ENCODE measurements at places on chromosomes 3 and 15.

DNA sequence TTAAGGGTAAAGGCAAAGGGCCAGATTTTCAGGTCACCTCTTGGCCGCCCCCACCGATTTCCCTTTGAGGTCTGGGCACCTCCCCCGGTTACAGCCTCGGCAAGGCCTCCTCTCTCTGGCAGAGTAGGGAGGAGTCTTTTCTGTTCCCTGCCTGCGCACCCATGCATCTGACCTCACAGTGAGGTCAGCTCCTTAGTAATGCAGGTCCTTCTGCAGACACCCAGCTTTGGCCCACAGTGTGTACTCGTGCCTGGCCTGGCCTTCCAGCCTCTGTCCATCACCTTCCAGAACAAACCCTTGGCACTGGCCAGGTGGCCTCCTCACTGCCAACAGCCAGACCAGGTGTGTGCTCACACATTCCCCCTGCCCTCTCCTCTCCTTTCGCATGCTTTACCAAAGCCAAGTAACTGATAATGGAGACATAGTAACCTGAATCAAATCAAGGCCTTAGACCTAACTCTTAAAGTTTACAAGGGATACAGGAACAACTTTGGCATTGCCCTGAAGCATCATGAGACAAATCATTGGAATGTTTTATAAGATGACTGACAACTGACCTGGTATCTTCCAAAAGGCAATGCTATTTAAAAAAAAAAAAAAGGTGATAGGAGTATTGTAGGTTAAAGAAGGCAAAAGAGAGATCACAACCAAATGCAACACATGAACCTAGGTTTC, 61.3 kb downstream of the CORO2B start:
- DNase-seq = no peak

GRCh38 chr15:33194237-33194636, 277 bp downstream of the FMN1 start:
- DNase-seq = no peak

- DNase-seq = no peak
Observed at GRCh38 chr15:25810631-25811091, 52.5 kb downstream of the ATP10A start.

GRCh38 chr3:59938828-59939227, 889.0 kb upstream of the CFAP20DC start:
- DNase-seq = no peak

GRCh38 chr3:188053710-188054380, 100.1 kb upstream of the LPP start:
- DNase-seq = no peak

DNA sequence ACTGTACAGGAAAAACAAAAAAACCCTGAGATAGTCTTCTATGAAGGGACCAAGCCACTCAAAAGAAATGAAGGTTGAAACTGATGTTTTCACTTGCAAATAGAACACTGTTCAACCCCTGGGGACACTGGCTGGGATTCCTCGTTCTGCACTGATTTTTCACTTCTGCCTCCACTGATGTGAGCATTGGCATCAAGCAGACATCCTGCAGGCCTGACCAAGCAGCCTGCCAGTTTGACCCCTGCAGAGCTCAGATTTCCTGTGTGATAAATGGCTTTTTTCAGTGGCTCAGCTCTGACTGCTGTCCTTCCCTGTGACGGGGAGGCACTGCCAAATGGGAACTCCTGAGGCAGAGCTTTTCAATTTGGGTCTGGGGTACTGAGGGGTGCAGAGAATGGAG, 50.0 kb downstream of the RASGRP1 start:
- no peak for DNase-seq

GRCh38 chr3:42159706-42160472, 68.7 kb downstream of the TRAK1 start:
- no peak for DNase-seq

DNA sequence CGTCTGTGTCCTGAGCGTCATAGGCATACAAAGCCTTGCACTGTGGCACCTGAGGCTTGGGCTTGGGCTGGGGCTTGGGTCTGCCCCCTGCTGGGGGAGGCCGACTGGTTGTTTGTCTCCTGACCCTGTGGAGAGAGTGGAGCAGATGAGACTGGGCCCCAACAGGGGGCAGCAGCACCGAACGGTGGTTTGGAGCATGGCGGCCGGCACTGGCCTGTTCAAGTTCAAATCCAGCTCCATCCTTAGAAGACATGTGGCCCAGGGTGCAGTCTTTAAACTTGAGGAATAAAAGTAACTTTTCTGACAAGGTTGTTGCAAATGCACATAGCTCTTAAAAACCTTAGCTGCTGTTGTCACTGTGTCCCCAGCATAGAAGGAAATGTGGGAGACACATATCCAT, 33.3 kb downstream of the CCNB2 start:
- no peak for DNase-seq

DNA sequence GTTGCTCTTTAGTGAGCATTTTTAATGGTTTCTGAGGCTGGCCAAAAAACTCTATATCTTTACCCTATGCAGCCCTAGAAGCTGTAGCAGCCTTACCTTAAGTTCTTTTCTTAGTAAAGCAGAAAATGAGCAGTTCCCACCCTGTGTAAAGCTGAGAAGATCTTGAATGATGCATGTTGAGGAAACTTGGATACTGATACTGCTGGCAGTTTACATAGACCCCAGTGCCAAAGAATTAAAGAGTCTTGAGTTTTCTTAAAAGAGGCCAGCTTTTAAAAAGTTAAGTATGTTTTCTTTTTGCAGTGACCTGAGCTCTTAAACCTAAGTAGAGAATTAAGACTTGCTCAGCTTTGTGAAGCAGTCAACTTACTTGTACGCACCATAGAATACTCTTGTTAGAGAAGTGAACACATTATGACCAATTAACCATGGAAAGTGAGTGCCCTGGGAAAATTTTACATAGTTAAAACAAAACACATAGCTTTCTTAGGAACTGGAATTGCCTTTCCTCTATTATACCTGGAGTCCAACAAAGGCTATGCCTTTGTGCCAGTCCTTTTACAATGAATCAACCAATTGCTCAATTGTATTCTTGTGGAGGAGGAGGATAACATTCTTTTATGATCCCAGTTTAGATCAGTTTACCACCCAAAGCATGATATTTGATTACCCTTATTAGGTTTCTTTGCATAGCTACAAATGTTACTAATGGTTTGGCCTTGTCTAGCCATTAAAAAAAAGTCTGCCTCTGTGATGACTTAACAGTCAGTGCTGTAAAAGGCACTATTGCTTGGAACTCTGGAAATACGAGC, 28.4 kb downstream of the PLS1 start:
- no peak for DNase-seq

GRCh38 chr3:163951397-163951987, 1126.8 kb downstream of the SI start:
- DNase-seq = no peak

DNA sequence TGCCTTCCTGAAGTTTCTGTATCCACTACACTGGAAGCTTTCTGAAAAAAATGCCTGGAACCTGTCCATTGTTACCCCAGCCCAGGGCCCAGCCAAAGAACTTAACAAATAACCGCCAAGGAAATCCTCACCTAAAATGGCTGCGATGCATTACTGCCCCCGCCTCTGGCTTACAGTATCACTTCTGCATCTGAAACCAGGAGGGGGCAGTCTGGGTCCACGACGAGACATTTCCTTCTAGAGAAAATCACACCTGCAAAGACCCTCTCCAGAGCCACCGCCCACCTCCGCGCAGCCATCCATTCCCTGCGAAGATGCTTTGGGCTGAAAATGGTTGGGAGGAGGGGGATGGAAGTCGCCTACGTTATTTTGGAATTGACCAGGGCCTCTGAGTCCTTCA, 22.4 kb upstream of the CELF6 start:
- DNase-seq = no peak

DNA sequence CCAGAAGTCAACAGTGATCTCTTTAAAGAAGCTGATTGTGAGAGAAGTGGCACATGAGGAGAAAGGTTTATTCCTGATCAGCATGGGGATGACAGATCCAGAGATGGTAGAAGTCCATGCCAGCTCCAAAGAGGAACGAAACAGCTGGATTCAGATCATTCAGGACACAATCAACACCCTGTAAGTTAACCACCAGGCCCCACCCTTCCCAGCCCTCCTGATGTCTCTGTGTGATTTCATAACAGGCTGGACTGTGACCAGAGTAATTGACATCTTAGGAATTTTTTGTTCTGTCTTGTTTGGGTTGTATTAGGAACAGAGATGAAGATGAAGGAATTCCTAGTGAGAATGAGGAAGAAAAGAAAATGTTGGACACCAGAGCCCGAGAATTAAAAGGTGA, 67.7 kb downstream of the KLHL25 start:
- DNase-seq = no peak

DNA sequence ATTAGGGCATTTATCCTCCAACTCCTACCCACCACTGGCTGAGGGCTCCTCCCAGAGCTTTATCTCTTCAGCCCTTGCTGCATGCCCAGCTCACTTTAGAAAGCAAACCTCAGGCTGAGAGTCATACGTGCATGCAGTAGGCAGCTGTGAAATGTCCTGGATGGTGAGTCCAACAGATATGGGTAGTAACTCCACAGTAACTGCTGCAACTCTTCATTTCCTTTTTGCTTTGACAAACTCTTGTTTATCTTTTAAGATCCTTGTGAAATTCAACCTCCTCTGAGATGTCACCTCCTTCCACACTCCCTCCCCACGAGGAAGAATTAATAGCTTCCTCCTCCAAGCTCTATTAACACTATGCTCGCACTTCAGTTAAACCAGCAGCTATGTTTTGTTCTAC, 35.9 kb upstream of the CTNNB1 start:
- DNase-seq = no peak

DNA sequence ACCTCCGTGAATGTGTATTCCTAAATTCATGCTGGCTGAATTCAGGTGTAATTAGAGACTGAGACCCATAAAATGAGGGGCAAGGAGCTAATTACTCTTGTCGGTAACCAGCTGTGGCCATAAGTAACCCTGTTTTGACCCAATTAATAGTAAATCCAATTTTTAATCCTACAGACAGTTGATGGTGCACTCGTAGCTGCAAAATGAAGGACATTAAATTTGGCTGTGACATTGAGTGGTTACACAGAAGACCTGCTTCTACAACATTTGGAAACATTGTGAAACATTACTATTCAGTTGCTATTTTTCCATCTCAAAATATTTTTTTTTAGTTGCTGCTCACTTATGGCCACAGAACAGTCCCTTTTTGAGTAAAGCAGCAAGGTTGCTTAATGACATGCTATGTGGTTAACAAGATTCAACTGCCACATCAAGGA, 33.0 kb downstream of the MBNL1 start:
- DNase-seq = peak; percentile 35

- DNase-seq = no peak
Observed at GRCh38 chr3:171013822-171014748, 12.4 kb downstream of the SLC2A2 start.

DNA sequence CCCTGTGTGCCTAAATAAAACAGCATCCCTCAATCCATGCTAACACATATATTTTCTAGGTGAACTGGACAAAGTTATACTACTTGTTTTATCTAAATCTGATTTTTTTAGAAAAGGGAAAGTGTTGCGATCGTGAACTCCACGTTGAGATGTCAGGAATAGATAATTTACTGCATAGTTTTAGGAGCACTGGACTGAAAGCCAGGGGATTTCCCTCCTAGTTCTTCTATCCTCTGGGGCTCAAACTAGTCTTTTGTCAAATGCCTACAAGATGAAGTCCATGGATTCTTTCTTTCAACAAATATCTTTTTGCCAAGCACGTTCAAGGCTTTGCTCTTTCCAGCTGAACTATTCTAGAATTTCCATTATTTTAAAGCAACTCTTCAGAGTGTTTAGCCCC, 617 bp upstream of the HPS3 start:
- DNase-seq = no peak

DNA sequence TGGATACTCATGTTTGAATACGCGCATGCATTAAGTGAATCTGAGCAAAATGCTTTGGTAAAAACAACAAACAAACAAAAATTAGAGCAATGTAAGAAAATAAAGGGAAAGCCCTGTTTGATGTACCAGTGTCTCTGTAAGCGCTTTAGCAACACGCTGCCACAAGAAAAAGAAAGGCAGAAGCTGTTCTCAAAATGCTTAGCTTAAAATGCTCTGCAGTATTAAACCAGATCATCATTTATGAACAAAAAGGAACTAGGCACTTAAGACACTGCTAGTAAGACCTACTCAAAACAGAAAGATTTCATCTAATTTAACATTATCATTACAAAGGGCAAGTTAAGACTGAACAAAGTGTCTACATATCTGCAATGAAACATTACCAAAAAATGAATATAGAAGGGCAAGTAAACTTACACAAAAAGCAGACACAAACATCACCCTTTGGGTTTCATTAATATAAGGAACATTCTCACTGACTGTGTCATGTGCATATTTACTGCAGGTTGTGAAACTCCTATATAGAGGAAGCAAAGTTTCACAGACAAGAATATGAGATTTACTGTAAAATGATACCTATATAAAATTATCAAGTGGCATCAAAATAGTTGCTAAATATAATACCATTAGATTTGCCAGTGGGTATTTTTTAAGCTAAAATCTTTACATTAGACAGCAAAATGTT, 102.1 kb downstream of the FBXL22 start:
- no peak for DNase-seq

- no peak for DNase-seq
Observed at GRCh38 chr3:22981861-22982260, 221.3 kb upstream of the UBE2E2 start.

- DNase-seq = peak; percentile 38
Observed at GRCh38 chr3:52339612-52340011, 23.5 kb downstream of the DNAH1 start.

DNA sequence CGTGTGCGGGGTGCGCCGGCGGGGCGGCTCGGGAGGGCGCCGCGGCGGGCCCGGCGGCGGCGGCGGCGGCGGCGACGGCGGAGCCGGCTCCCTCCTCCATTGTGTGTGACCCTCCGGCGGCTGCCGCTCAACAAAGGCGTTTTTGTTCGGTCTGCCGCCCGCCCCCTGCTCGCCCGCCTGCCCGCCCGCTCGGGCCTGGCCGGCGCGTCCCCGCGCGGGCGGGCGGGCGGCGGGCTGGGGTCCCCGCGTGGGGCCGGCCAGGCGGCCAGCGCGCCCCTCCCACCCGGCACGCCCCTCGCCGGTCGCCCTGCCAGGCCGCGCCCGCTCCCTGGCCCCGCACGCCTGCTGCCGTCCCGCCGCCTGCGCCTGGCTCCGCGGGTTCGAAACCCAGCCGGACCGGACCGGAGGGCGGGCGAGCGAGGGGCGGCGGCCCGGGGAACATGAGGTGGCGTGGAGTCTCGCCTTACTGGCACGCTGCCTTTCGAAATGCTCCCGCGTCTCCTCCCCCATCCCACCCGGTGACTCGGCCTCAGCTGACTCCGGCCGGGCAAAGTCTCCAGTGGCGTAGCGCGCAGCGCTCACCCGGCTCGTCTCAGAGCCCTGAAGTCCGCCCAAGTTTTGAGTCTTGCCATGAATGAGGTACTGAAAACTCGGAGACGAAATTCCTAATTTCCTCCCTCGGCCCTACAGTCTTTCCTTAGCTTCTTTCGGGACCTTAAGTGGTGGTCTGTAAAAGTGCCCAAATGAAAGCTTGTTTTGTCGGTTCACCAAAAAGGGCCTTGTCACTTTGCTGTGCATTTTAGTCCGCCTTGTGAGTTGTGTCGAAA, 588 bp downstream of the MAPK6 start:
- peak; percentile 15 for DNase-seq

GRCh38 chr3:52532838-52533622, 627 bp downstream of the NT5DC2 start:
- DNase-seq = no peak
